ENCODE measurements at places on chromosomes 2 and 18.

GRCh38 chr2:207281436-207281835, 115.7 kb upstream of the KLF7 start:
- no peak for DNase-seq

DNA sequence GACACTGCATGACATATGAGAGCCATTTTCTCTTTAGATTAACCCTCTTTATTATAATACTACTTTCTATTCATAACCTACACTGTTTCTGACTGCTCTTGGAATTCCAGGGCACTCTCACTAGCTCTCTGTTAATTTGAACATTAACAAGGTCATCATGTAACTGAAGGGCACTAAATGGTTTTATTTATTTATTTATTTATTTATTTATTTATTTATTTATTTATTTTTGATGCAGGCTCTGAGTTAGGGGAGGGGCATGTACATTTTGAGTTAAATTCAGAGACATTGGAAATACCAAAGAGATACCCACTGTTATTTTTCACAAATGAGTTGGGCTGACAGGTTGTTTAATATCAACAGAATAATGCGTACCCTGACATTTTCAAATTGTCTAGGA, 1038.7 kb upstream of the NRXN1 start:
- DNase-seq, result no peak

DNA sequence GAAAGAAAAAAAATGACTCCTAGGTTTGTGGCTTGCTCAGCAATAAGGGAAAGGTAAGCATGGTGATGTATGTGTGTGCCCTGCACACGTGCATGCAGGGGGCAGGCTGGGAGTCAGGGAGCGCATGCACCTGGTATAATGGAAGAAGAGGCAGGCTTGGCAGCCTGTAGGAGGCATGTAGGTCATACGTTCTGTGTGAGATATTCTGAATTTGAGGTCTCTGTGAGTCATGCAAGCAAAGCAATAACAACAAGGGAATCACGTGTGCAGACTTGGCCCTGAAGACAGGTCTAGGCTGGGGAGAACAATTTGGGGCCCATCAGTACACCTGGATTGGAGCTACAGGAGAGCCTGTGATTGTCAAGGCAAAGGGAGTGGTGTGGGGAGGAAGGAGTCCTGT, 94.5 kb upstream of the TTC39C start:
- no peak for DNase-seq

- DNase-seq, result no peak
Observed at GRCh38 chr18:48292229-48292628, 117.0 kb downstream of the ZBTB7C start.

- no peak for DNase-seq
Observed at GRCh38 chr2:37894047-37894446, 31.0 kb upstream of the RMDN2 start.

DNA sequence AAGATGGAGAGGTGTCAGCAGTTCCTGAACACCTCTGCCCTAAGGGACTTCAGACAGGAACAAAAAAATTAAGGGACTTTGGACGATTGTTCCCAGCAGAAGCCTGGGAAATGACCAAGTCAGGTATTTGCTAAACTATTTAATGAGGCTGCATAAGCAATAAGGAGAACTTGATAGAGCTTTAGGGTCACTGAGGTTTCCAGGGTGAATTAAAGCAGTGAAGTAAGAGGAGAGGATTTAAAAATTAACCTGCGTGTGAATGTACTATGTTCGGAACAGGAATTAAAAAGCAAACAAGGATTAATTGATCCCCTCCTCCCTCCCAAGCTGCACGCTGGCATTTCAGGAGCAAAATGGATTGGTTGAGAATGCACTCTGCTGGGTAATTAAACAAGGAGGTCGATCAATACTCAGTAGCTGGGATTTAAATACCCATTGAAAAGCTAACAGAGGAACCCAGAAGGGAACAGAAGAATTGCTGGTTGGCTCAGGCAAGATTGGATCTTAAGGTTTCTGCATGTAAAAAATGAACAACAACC, 157.2 kb downstream of the RNF152 start:
- DNase-seq, result no peak

DNA sequence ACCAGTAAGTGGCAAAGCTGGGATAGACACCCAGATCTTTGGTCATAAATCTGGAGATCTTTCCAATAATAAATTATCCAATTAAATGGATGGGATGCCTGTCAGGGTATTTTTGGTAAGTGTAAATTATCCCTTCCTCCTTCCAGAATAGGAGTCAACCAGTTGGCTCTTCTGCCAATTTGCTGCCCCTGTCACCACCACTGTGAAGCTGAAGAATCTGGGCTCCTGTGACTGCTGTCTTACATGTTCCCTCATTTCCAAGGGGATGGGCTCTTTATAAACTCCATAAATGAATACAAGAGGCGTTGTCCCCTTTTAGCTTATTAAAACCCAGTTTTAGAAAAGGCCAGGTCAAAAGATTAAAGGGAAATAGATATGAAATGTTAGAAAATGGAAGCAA, 17.8 kb upstream of the BMP10 start:
- no peak for DNase-seq

DNA sequence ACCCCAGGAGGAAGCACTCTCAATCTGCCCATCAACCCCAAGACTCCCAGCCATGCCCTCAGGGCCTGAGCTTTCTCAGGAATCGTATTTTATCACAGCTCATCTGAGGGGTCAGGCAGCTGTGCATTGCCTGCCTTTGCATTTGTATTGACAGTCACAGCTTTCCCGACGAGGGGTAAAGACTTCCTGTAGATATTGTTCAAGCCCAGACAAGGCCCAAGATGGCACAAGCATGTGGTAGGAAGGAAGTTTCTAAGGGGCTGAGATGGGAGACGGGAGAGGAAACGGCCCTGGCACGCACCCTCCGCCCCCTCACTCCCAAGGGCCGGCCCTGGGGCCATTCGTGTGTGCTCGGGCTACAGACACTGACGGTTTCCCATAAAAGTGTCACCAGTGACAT, 34.2 kb upstream of the PRLH start:
- DNase-seq, result no peak

- DNase-seq, result no peak
Observed at GRCh38 chr2:119592436-119592835, 48.2 kb downstream of the CFAP221 start.

- no peak for DNase-seq
Observed at GRCh38 chr18:50842846-50843245, 23.0 kb upstream of the MRO start.

- no peak for DNase-seq
Observed at GRCh38 chr2:172533687-172534086, 22.2 kb upstream of the PDK1 start.

DNA sequence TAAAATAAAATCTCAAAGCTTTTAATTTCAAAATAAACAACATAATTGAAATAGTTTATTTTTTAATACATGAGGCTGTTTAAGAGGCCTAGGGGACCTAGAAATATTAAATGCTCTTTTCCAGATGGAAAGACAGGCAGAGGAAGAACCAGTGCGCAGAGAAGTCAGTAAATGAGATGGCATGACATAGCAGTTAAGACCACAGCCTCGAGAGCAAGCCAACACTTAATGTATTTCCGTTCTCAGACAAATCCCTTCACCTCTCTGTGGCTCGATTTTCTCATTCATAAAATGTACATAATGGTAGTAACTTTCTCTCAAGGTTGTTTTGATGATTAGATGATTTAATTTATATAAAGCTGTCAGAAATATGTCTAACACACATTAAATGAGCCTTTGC, 405.1 kb upstream of the CWC22 start:
- no peak for DNase-seq

DNA sequence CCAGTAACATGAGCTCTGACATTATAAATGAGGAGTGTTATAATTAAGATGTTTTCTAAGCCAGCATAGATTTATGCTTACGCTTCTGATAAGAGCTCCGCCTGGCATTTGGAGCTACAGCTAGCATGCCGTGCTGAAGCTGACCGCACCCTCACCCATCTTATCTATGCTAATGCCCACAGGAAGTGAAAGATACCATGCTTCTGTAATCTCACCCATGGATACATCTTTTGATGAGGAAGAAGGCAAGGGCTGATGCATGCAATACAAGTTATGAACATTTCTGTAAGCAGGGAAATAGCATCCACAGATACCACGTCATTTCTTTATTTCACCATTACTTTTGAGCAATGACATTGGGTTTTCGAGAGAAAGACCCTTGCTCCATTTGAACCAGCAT, 82.3 kb downstream of the ARL4C start:
- DNase-seq, result no peak
